ENCODE measurements at places on chromosomes 12 and 14. TPM values are rescaled to one million over a fixed set of nuclear protein-coding genes. Genes with fewer than 3 reads are reported as not detected.

The MLXIP gene
- total RNA-seq: 16.1 TPM

The TAS2R7 gene
- total RNA-seq: not detected

- DNase-seq: no peak
Measured at GRCh38 chr12:127438512-127439244, 828.3 kb upstream of the TMEM132C start.

- DNase-seq: no peak
Measured at GRCh38 chr12:11739980-11740577, 90.6 kb downstream of the ETV6 start.

- DNase-seq: no peak
Measured at GRCh38 chr14:103502877-103503276, 19.8 kb downstream of the CKB start.

Measured in renal cortical epithelial cell (primary cell).